Activated CD4-positive, alpha-beta T cell treated with anti-CD3 and anti-CD28 coated beads, Interleukin-2, amount 10 ng/mL, durations not matched to agents 24 days and 14 days (primary cell): ENCODE measurements at places on chromosomes 6 and 20. TPM values are rescaled to one million over a fixed set of nuclear protein-coding genes. Genes with fewer than 3 reads are reported as not detected.
A peak's percentile ranks its signal among the peaks of the same experiment; 100 is the strongest.

COL20A1 gene
- total RNA-seq: not detected in 2 replicates

DLL1 gene
- total RNA-seq: 0.17 TPM in 1 of 2 replicates, not detected in the other

GRCh38 chr6:12024699-12025434, 12.8 kb downstream of the HIVEP1 start:
- DNase-seq: peak; percentile 39

DSTN gene
- 58.6 and 65.6 TPM in 2 replicates for total RNA-seq

DNA sequence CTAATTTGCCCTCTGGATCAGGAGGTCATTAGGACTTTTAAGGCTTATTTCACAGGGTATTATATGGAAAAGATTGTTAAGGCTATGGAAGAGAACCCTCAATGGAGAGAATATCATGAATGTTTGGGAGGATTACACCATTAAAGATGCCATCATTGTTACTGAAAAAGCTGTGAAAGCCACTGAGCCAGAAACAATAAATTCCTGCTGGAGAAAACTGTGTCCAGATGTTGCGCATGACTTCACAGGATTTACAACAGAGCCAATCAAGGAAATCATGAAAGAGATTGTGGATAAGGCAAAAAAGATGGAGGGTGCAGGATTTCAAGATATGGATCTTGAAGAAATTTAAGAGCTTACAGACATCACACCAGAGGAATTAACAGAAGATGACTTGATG, 798.3 kb upstream of the SLC35B3 start:
- DNase-seq: no peak

GRCh38 chr6:137802408-137803182, 64.5 kb upstream of the TNFAIP3 start:
- DNase-seq: no peak

- DNase-seq: peak; percentile 64
Measured at GRCh38 chr6:72616406-72617015, 5.4 kb upstream of the KCNQ5 start.

DNA sequence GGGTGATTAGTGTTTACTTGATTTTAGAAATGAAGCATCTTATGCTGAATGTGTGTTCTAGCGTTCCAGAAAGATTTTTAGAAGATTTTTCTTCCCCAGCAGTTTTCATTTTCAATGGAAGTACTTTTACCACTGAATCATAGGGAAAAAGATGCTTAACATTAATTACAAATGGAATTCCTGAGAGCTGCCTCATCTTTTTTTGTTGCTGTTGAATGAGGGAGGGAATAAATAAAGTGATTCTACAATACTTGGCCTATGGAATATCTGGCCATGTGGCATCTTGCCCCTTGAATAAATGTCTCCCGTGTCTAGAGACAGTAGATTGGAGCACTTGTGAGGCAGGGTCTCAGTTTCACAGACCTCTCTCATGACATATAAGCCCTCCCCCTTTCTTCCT, 44.1 kb upstream of the SLC22A1 start:
- no peak for DNase-seq

SLC12A5 gene
- total RNA-seq: not detected in 2 replicates

GRCh38 chr20:24685736-24686135, 216.3 kb downstream of the SYNDIG1 start:
- DNase-seq: no peak

DNA sequence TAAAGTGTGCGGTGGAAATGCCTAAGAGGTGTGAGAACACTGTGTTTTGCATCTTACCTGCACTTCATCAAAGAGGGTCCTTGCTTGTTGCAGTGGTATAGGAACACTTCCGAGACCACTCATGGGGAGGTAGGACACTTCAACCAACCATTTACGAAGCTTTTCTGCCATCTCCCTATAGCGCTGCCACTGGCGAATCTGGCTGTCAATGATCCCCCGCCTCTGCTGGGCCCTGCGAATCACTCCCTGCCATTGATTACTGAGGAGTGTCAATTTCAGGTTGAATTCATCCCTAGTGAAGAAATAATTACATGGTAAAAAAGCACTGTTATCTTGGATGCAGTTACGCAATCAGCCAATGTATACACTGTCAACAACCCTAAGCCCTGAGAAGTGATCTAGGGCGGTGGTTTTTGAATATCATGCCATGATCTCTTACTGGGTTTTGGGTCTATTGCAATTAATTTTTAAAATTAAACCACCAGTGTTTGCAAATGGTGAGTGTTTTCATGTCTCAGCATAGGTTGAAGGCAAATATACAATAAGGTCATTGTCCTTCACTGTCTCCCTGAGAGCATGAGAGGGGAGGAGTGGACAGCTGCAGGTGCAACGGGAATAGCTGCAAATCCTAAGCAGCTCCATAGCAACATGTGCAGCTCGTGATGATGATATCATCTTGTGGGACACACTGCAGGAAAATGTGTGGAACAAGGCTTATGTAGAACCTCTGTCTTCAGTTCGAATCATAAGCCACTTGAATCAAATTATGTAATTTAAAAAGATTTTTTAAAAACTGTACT, 400.6 kb downstream of the ESR1 start:
- DNase-seq: no peak

GRCh38 chr6:132733283-132733682, 19.4 kb upstream of the VNN1 start:
- no peak for DNase-seq

C6orf58 gene
- total RNA-seq: not detected in 2 replicates

DNA sequence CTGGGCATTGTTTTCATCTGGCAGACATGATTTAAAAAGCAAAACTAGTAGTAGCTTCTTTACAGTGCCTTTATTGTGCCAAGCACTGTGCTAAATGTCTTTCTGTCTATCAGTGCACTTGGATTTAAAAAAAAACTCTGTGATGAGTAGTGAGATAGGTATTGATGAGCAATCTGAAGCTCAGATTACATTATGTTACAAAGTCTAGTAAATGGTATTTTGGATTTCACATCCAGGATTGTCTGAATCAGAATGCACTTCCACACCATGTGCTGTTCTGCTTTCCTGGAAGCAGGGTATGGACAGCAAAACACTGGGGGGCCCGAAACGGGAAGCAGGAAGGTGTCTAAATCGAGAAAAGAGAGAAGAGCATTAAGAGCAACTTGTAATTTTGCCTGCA, 103.4 kb upstream of the CCN2 start:
- DNase-seq: no peak

DNA sequence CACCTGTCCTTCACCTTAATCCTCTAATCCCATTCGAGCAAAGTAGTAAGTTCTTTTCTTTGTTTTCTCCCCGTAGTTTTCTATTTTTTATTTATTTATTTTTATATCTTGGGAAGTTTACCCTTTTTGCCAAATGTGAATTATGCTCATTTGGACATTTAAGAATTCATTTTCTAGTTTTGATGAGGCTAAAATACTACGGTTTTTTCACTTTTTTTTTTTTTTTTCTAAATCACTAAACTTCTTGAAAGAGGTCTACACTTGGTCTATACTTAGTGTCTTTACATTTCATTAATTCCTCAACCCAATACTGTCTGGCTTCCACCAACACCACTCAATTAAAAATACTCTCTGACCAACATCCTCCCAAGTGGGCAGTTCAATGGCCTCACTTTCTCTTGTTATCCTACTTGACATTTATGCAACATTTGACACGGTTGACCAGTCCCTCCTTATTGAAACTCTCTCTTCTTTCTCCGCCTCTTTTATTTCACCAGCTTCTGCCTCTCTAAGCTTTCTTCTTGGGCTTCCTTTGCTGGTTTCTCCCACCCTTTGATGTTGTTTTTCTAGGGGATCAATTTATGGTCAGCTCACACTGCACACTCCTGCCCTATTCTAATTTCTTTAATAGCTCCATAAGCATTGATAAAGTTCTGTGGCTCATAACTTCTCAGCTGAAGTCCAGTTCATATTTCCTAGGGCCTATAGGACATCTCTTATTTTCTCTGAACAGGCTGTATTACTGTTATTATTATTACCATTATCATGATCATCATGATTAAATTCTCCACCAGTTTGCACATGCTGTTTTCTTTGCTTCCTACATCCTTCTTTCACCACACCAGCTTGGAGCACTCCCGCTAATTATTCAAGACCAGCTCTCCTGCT, 72.6 kb upstream of the CITED2 start:
- no peak for DNase-seq

DNA sequence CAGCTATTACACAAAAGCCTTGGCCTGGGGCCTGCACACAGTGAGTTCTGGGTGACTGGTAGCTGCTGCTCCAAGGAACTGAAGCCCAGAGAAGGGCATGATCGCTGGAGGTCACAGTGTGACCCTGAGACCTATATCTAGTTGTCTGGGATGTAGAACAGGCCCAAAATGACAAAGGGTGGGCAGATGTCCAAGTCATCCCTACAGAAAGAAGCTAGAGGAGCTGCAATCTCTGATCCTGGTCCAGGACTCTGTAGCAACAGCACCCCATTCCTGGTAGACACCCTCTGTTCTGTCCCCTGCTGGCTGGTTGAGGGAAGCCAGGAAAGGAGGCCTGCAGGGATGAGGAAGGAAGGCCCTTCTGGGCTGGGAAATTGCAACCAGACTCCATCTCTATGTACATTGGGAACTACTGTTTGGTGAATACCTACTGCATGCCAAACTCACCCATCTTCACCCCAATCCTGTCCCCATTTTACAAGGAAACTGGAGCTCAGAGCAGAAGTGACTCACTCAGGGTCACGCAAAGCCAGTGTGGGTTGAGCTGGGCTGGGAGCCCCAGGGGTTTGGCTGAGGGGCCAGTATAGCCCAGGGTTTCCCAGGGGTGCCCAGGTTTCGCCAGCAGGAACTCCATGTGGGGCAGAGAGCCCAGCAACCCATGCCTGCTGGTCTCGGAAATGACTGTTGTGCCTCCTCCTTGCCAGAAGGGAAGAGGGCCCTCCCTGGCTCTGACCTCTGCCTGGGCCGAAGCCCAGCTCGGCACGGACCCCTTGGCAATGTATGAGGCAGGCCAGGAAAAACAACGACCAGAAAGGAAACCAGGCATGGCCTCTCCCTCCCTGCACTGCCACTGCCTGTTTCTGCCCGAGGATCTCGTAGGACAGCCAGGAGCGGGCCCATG, 44.9 kb upstream of the TLDC2 start:
- DNase-seq: no peak

STX11 gene
- total RNA-seq: 15.5 and 15.6 TPM in 2 replicates

- DNase-seq: peak; percentile 55
Measured at GRCh38 chr6:35723587-35723986, 13.2 kb upstream of the ARMC12 start.

DNA sequence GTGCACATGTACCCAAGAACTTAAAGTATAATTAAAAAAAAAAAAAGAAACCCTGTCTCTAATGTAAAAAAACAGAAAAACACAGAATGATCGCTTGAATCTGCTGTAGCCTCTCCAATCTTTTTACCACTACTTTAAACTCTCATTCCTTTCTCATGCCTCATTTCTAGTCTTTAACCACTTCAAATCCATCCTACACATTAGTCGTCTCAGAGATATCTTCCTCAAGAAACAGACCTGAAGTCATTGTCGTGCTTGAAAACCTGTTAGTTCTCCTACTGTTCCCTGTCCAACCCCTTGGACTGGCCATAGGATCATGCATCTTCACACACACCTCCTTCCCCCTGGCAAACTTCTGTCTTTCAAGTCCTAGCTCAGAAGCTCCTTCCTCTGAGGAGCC, 112.1 kb upstream of the BCLAF1 start:
- no peak for DNase-seq
